Activated naive CD4-positive, alpha-beta T cell treated with anti-CD3 and anti-CD28 coated beads for 36 hours (primary cell): ENCODE measurements at places on chromosomes 2 and 18. TPM values are rescaled to one million over a fixed set of nuclear protein-coding genes. Genes with fewer than 3 reads are reported as not detected.

GRCh38 chr18:75115514-75115913, 93.4 kb downstream of the PTGR3 start:
- no peak overlapping the region for H3K4me3 ChIP-seq
- DNase-seq, result no peak
- H3K4me1 ChIP-seq, result peaks cover 3% of the 10 kb centered on the region
- no peak overlapping the region for H3K27ac ChIP-seq
- no peaks in the 10 kb centered on the region for H3K36me3 ChIP-seq

Gene TSN
- 52.6 TPM for total RNA-seq

- no peak overlapping the region for H3K27ac ChIP-seq
- H3K4me1 ChIP-seq, result no peaks in the 10 kb centered on the region
- no peaks in the 10 kb centered on the region for H3K36me3 ChIP-seq
These were observed 24.7 kb downstream of the ST8SIA5 start for GRCh38 chr18:46732201-46732600.

- H3K27ac ChIP-seq, result peak overlapping the region; percentile 14
- H3K4me3 ChIP-seq, result peak overlapping the region; percentile 8
- no peaks in the 10 kb centered on the region for H3K27me3 ChIP-seq
- DNase-seq, result no peak
These were observed 5.2 kb downstream of the NCAPH start for GRCh38 chr2:96340493-96341414.

- H3K27ac ChIP-seq, result no peak overlapping the region
- no peaks in the 10 kb centered on the region for H3K27me3 ChIP-seq
- H3K4me3 ChIP-seq, result no peak overlapping the region
- H3K36me3 ChIP-seq, result peaks cover 2% of the 10 kb centered on the region
- H3K4me1 ChIP-seq, result peaks cover 2% of the 10 kb centered on the region
- no peak for DNase-seq
These were observed 50.4 kb downstream of the SLC35F5 start for GRCh38 chr2:113705982-113706523.

GRCh38 chr18:10100196-10100595, 186.4 kb downstream of the VAPA start:
- no peak overlapping the region for H3K27ac ChIP-seq
- no peaks in the 10 kb centered on the region for H3K36me3 ChIP-seq
- H3K27me3 ChIP-seq, result no peaks in the 10 kb centered on the region

Gene RAB6D
- total RNA-seq, result not detected

DNA sequence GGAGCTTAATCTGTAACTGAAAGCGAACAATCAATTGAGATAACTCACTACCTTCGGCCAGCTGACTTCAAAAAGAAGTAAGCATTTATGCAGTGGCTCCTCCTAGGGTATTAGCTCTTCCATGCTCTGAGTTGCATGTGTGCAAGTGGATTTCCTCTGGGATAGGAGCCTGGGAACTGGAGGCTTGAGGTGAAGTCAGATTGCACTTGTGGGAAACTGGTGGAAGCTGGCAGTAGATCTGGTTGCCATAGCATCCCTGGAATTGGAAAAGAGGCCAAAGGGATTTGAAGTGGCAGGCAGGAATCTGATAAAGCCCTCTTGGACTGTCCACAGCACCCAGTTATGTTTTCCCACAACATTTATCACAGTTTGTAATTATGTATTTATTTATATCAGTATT, 50.6 kb upstream of the FMNL2 start:
- no peak overlapping the region for H3K4me3 ChIP-seq
- H3K27me3 ChIP-seq, result peaks cover 8% of the 10 kb centered on the region
- DNase-seq, result no peak
- H3K4me1 ChIP-seq, result no peaks in the 10 kb centered on the region

DNA sequence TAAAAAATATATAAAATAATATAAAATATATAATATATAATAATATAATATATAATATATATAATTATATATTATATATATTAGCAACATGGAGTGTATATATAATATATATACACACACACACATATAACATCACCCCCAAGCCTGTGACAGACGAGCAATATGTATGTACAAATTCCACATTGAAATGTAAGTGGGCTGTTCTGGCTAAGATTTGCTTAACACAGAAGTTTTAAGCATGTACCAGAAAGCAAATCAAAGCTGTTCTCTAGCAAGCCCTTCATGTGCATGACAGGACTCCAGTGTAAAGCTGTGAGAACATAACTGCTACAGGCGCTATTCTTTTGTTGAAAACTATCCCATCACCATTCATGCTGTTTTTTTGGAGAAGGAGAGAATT, 261.7 kb upstream of the TNP1 start:
- no peak overlapping the region for H3K27ac ChIP-seq
- no peaks in the 10 kb centered on the region for H3K36me3 ChIP-seq
- no peak overlapping the region for H3K4me3 ChIP-seq
- DNase-seq, result no peak
- no peaks in the 10 kb centered on the region for H3K4me1 ChIP-seq
- H3K27me3 ChIP-seq, result peaks cover 10% of the 10 kb centered on the region

Gene CCDC102B
- 1.3 TPM for total RNA-seq

Gene HMSD
- total RNA-seq, result 25.0 TPM

DNA sequence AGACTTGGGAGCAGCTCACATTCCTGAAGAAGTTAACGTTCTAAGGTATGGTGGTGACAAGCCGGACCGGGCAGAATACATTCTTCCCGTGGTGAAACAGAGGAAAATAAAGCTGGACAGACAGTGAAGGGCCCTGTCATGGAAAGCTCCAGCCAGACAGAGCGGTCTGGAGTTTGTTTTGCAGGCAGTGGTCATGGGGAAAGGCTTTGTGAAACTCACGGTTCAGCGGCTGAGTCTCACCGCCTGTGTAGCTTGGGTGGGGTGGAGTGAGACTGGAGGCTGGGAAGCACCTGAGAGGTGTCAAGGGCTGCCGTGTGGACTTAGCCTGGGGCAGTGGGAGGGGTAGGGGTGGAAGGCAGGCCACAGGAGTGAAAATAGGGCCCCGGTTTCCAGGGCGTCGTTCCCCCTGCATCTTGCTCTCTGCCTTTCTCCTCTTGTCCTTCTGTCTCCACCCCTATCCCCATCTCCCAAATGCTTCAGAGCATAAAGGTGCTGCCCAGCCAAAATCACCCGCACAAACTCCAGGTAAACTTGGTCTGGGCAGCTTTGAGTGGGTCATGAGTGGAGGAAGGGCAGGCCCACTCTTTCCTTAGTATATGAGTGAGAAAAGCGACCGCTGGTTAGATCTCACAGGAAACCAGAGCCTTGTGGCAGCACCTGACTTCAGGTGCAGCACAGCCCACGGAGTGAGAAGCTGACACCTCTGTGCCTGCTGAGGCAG, 11.4 kb upstream of the SLC20A1 start:
- no peaks in the 10 kb centered on the region for H3K27me3 ChIP-seq
- H3K27ac ChIP-seq, result no peak overlapping the region
- DNase-seq, result no peak
- peaks cover 71% of the 10 kb centered on the region for H3K4me1 ChIP-seq

GRCh38 chr18:59265246-59265973, 7.8 kb downstream of the RAX start:
- no peak overlapping the region for H3K27ac ChIP-seq
- no peaks in the 10 kb centered on the region for H3K36me3 ChIP-seq
- H3K4me3 ChIP-seq, result peak overlapping the region; percentile 59
- peak; percentile 57 for DNase-seq
- H3K4me1 ChIP-seq, result peaks cover 18% of the 10 kb centered on the region

Gene DAW1
- not detected for total RNA-seq

Gene BAZ2B
- 9.7 TPM for total RNA-seq

- no peaks in the 10 kb centered on the region for H3K36me3 ChIP-seq
- H3K4me3 ChIP-seq, result no peak overlapping the region
- DNase-seq, result no peak
- H3K27me3 ChIP-seq, result peaks cover 23% of the 10 kb centered on the region
- peaks cover 6% of the 10 kb centered on the region for H3K4me1 ChIP-seq
These were observed 104.2 kb upstream of the ODC1 start for GRCh38 chr2:10552220-10552870.

GRCh38 chr2:210919128-210919527, 362.7 kb downstream of the CPS1 start:
- H3K4me3 ChIP-seq, result no peak overlapping the region
- no peaks in the 10 kb centered on the region for H3K4me1 ChIP-seq
- H3K27me3 ChIP-seq, result no peaks in the 10 kb centered on the region

DNA sequence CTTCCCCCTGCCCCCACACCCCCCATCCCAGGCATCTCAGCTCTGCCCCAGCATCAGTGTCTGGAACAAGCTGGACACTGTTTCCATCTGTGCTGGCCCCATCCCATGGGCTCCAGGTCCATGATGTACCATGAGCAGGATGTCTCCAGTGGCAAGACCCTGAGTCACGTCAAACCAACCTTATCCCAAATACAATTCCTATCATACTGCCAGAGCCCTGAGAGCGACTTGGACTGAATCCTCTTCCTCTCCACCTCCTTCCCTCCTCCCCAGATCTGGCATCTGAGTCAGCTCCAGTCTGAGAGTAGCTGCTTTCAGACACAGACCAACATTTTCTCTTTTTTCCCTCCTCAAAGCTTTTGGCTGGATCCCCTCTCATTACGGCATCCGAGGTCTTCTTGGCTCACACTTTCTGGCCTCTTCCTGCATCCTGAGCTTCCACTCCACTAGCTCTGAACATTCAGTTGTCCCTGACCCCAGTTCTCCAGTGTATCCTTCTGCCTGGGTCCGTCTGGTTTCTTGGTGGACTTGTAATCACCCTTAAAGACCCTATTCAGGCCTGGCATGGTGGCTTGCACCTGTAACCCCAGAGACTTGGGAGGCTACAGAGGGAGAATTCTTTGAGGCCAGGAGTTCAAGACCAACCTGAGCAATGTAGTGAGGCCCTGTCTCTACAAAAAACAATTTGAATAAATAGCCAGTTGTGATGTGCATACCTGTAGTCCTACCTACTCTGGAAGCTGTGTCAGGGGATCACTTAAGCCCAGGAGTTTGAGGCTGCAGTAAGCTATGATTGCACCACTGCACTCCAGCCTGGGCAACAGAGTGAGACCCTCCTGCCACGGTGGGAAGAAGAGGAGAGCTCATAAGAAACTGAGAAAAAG, 68.3 kb downstream of the ACKR3 start:
- no peak overlapping the region for H3K27ac ChIP-seq
- no peaks in the 10 kb centered on the region for H3K27me3 ChIP-seq
- H3K36me3 ChIP-seq, result no peaks in the 10 kb centered on the region

Gene G6PC2
- total RNA-seq, result not detected
